Effector CD4-positive, alpha-beta T cell (primary cell): ENCODE measurements at places on chromosomes 5 and 9.

DNA sequence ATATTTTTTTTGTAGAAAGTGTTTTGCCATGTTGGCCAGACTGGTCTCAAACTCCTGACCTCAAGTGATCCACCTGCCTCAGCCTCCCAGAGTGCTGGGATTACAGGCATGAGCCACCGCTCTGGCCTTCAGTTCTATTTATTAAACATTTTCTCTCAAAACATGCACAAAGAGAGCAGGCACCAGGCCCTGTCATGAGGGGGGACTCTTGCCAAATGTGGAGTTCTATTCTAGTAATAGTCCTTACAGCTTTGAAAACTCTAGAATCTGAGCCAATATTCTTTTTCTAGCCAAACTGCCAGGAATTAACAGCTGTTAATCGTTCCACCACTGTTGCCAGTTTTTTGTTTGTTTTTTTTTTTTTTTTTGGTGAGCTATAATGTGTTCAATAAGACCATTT, 124.6 kb downstream of the TARS1 start:
- DNase-seq = no peak

GRCh38 chr5:168585119-168585856, 6.1 kb upstream of the PANK3 start:
- DNase-seq = no peak

GRCh38 chr5:93425096-93425495, 155.9 kb downstream of the NR2F1-AS1 start:
- no peak for DNase-seq

- DNase-seq = no peak
Measured at GRCh38 chr9:86061972-86062739, 37.2 kb downstream of the GOLM1 start.

GRCh38 chr5:84419742-84420141, 35.1 kb upstream of the EDIL3 start:
- DNase-seq = no peak

DNA sequence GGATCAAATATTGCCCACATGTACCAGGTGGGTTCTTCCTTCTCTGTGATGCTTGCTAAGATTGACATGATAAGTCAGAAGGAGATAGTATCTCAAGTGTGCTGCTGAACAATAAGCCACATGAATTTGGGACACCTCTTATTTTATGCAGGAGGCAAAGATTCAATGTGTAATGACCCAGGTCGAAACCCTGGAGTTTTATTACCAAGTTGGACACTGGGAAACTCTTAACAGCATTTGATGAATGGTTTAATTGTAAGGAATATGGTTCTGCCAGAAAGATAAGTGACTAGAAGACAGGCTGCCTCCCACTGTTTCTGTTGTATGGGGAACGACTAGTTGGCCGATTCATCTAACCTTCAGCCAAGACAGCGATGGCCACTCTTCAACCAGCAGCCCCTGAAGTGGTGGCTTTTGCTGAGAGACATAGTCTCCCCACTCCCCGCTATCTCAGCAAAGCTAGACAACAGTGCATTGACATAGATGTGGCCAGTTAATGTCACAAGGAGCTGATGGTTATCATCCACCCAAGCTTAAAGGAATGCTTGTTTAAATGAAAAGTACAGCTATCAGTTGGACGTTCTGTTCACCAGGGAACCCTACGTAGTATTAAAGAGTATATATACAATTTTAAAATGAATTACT, 407.7 kb downstream of the KDM4C start:
- no peak for DNase-seq

DNA sequence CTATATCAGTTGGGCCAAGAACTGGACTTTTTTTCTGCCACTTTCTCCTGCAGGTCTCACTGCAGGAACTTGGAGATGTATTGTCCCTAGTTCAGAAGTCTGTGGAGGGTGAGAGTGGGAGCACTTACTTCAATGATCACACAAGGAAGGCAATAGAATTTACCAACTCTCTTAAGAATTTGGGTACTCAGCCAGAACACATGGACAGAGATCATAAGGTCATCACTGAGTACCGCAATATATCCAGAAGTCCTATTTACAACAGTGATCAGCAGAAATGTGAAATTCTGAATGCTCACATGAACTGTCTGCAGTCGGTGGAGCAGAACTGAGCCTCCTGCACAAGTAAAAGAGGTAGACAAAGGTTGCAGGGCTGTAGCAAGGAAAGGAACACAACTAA, 101.0 kb downstream of the FAM114A2 start:
- no peak for DNase-seq

- DNase-seq = no peak
Measured at GRCh38 chr5:163534492-163535094, 29.2 kb downstream of the MAT2B start.

- DNase-seq = no peak
Measured at GRCh38 chr5:9338796-9339195, 207.1 kb downstream of the SEMA5A start.

DNA sequence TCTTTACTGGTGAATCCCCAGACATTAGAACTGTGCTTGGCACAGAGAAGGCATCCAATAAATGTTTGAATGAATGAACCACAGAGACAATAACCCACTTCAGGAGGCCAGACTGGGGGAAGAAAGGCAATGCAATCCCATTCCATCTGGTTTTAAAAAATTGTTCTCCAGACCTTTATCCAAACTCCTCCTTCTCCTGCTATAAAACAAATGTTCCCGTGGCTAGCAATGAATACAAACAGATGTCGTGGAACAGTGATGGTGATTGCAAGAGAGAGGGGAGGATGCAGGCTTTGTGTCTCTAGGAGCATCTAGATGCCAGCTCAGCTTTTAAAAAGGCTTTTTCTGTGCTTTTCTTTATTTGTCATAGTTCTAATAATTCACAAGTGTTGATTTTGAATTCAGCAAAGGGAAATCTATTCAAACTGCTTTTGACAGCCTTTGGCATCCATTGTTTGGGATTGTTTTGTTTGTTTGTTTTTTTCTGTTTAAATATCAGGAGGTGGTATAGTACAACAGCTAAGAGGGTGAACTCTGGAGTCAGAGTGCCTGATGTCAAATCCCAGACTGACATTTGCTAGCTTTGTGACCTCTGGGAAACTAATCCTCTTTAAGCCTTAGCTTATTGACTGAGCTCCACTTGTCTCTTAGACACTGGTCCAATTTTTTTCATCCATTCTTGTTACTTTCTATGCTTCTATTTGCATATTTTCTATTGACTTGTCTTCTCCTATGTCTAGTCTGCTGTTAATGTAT, 59.1 kb downstream of the TNFSF15 start:
- DNase-seq = no peak

DNA sequence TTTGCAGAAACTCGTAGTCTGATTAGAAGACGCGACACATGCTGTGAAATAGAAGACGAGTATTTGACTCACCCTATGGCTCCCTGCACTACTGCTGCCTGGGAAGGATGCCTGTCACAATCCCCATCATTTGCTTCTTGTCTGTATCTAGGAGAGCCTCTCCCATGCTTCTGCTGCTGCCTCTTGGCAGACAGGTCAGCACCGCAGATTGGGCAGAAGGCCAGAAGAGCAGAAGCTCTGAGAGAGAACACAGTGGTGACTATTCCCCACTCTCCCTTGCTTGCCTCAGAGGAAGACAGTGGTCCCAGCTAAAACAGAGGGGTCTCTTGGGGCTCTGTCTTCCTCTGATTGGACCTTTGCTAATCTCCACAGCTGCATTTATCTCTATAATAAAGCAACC, 84.0 kb upstream of the SMIM32 start:
- no peak for DNase-seq

- peak; percentile 3 for DNase-seq
Measured at GRCh38 chr5:172005708-172006320, 624 bp downstream of the FBXW11 start.

DNA sequence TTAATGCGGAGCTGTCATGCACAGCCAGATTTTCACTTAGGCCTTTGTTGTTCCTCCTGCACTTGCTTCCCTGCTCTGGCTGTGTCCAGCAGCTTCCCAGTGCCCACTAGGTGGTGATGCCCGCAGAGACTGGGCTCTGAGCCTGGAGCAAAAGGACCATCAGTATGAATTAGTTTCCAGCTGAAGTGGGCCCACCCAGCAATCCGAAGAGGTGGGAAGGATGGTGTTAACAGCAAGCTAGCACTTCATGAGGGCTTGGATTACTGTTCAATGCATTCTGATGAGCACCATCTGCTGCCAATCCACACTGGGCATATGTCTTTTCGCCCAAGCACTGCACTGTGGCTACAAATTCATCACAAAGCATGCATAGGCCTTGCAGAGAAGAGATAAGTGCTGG, 459.1 kb downstream of the SPOCK1 start:
- no peak for DNase-seq

- no peak for DNase-seq
Measured at GRCh38 chr9:122339579-122339978, 31.2 kb upstream of the PTGS1 start.
